ENCODE measurements at places on chromosomes 3 and 15.

DNA sequence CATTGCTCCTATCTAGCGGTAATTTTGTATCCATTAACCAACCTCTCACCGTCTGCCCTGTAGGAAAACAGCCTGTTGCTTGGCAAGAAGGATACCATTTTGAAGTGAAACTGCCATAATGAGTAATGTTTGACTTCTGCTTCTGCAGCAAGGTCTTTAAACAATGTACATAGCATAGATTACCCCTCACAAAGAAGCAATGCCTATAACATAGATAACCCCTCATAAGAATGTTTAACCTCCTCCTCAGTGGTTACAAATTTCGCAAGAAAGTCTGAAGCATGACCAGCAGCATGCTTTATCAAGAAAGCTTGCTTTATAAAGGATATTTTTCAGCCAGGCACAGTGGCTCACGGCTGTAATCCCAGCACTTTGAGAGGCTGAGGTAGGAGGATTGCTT is 61.2 kb upstream of the MFGE8 start:
- DNase-seq = no peak

GRCh38 chr3:177284383-177284881 is 87.2 kb upstream of the TBL1XR1 start:
- DNase-seq = no peak

- no peak for DNase-seq
These were observed 137.8 kb upstream of the ADAMTS9 start for GRCh38 chr3:64825404-64826120.

- no peak for DNase-seq
These were observed 103.1 kb upstream of the TNIK start for GRCh38 chr3:171563298-171563697.

- no peak for DNase-seq
These were observed 64.3 kb downstream of the FRMD5 start for GRCh38 chr15:44130778-44131177.

GRCh38 chr3:72338942-72339669 is 509.1 kb downstream of the SHQ1 start:
- peak; percentile 67 for DNase-seq

Data from bone marrow (tissue), 2 donors.